Glomerular endothelial cell (primary cell): ENCODE measurements at places on chromosomes 16 and 17. TPM values are rescaled to one million over a fixed set of nuclear protein-coding genes. Genes with fewer than 3 reads are reported as not detected.

- no peak for DNase-seq
Measured at GRCh38 chr17:15134363-15134762, 130.8 kb downstream of the PMP22 start.

GRCh38 chr17:31488264-31488981 lies 96.9 kb downstream of the RAB11FIP4 start:
- no peak for DNase-seq

GRCh38 chr16:72744076-72744793 lies 303.7 kb downstream of the ZFHX3 start:
- no peak for DNase-seq

Gene EPX
- not detected in 2 replicates for total RNA-seq

GRCh38 chr17:7250695-7251627 lies 573 bp downstream of the CTDNEP1 start:
- no peak for DNase-seq

GRCh38 chr17:42553866-42554249 lies 1.1 kb downstream of the HSD17B1 start:
- DNase-seq, result no peak

DNA sequence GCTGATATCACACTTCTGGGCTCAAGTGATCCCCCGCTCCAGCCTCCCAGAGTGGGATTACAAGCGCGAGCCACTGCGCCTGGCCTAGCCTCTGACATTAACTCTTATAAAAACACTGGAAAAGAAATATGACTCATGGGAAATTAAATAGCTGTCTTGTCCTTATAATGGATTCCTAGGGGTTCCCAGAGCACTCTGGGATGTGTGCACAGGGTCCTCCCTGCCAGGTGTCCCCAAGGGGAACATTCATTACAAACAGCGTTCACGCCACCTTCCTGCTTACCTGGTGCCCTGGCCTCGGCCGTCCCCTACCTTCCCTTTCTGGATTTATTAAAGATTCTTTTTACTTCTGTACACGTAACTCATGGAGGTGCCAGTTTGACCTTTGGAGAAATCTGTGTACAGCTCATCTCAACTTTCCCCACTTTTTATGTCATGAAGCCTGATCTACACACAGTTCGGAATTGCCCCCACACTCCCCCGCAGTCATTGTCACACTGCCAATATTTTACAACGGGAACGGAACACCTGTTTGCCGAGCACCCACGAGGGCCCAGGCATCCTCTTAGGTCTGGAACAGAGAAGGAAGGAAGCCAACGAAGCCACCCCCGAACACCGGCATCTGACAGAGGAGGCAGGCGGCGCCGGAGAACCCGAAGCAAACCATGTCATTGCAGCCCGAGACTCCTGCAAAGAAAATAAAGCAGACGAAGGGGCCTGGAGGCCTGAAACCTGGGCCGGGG lies 39.7 kb upstream of the MEAK7 start:
- no peak for DNase-seq

Gene HSPB9
- not detected in 2 replicates for total RNA-seq

Gene C17orf75
- total RNA-seq, result 7.8 and 8.4 TPM in 2 replicates
